Stimulated activated CD4-positive, alpha-beta T cell treated with anti-CD3 and anti-CD28 coated beads, TNF-alpha, amount 100 ng/mL, for 1 hour (primary cell): ENCODE measurements at places on chromosomes 16 and 17.
A peak's percentile ranks its signal among the peaks of the same experiment; 100 is the strongest.

DNA sequence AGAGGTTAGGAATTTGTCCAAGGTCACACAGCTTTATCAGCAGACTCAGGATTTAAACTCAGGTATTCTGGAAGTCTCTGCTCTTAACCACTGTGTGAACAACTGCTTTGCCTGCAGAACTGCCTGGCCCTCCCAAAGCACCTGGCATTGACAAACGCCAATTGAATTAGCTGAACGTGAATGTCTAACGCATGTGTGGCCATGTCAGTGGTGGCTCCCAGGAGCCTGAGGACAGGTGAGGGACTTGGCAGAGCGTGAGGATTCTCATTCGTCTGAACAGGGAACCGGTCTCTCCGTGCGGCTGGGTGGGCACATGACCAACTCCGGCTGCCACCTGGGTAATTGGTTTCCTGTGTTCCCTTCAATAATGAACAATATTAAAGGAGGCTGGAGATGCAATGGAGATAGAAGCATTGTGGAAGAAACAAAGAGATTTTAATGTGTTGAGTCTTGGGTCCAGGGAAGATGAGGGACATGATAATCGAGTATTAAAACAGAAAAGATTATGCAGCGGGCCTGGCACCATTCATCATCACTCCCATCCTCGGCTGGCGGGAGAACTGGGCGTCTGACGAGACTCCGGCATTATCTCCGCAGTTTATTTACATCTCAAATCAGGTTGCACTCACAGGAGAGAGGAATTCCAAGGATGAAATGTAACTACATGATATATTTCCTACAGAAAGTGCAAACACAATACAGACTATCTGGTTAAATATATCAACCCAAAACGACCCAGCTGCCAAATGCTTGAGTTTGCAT, 113.5 kb downstream of the NPIPB5 start:
- DNase-seq: no peak

DNA sequence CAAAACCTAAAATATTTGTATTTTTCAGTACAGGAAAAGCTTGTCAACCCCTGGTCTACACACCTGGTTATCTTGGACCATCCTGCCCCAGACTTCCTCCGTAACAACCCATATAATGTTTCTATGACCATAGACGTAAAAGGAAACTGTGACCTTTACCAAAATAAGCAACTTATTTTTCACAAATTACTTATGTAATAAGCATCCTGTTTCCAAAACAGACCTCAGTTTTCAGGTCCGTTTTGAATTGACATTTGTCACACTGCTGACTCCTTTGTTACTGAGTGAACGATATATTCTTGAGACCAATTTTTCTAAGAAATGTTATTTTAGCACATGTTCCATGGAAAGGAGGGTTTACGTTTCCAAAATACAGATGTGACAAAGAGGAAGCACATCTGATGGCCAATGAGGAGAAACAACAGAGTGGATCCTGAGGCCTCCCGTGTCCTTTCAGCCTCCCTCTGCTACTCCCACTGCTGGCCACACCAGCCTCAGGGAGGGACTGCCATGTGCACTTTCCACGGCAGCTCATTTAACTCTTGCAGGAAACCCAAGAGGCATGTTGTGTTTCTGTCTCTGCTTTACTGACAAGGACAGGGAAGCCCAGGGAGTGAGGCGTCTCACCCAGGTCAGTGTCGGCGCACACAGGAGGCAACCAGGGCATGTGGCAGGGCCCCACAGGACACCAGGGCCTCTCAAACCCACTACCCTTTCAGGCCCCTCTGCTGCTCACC, 20.1 kb upstream of the ALDH3A1 start:
- DNase-seq: no peak

GRCh38 chr16:77211880-77212740, 12.9 kb downstream of the SYCE1L start:
- DNase-seq: peak; percentile 53

GRCh38 chr16:3400446-3400778, 392 bp downstream of the ZSCAN32 start:
- DNase-seq: no peak

GRCh38 chr17:4748686-4749085, 9.0 kb upstream of the CXCL16 start:
- DNase-seq: no peak

DNA sequence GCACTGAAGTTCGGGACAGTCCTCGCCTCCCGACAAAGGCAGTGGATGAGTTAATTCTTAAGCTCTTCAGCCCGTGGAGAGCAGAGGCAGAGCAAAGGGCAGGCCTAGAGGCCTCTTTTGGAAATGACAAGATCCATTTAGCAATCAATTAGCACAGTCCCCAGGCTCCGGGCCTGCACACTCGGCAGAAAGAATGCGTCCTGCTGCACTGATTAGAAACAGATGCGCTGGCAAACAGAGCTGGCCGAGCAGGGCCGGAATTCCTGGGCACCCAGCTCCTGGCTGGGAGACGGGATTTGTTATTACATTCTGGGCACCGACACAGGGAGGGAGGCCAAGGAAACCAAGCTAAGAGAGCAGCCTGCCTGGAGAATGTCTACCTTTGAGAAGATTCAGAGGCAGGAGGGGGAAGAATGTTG, 162.9 kb downstream of the COPRS start:
- no peak for DNase-seq

DNA sequence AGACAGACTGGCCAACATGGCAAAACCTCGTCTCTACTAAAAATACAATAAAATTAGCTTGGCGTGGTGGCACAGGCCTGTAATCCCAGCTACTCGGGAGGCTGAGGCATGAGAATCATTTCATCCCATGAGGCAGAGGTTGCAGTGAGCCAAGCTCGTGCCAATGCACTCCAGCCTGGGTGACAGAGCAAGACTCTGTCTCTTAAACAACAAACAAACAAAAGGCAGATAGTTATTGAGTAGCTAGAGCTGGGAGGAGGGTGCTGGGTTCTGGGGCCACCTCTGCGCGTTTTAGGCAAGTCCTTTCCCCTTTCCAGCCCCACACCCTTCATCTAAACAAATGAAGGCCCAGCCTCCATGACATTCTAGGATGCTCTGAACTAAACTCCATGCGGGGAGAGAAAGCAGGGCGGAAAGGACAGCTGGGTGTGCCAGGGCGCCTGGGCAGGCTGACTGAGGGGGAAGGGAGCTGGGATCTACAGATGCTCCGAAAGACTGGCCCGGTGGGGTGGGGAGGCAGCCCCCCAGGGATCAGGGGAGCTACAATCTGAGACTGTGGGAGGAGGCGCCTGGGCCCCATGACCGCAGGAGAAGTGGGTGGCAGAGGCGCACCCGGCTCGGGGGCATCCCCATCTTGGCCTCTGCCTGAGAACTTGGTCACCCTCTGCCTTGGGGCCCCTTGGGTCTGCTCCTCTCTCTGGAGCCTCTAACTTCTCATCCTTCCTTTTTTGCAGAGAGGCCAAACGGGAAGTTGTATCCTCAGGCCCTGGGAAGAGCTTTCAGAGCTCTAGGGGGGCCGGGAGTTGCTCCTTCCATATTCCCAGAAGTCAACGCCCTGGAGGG, 910 bp downstream of the ITGAL start:
- DNase-seq: no peak

DNA sequence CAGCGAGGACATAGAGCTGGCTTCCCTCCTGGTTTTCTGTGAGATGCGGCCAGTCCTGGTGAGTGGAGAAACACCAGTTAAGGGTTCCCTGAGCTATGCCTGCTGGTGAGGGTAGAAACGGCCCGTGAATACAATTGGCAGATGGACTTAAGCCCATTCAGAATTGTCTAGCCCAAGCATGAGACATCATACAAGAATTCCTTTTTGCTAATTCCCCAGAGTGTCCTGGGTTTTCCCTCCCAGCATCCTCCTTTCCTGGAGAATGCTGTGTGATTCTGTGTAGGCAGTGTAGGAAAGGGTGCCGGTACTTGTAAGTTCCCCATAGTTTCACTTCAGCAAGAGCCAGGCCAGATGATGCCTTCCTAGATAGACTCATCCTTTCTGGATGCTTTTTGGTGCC, 65.1 kb downstream of the SDR42E1 start:
- DNase-seq: no peak

GRCh38 chr17:49361902-49362722, at the start of gene ZNF652:
TSS of gene ZNF652 (minus strand) at chr17:49362250. CDS start at chr17:49317725, 44,525 bp downstream.
- DNase-seq: peak; percentile 97

- DNase-seq: no peak
These were observed 13.4 kb upstream of the CD300A start for GRCh38 chr17:74452841-74453661.

GRCh38 chr17:15488557-15488956, 21.1 kb upstream of the CDRT4 start:
- no peak for DNase-seq

GRCh38 chr17:49180303-49180702, 30.1 kb downstream of the GNGT2 start:
- DNase-seq: peak; percentile 2

- no peak for DNase-seq
These were observed 6.1 kb upstream of the NLRC5 start for GRCh38 chr16:56983211-56983751.

DNA sequence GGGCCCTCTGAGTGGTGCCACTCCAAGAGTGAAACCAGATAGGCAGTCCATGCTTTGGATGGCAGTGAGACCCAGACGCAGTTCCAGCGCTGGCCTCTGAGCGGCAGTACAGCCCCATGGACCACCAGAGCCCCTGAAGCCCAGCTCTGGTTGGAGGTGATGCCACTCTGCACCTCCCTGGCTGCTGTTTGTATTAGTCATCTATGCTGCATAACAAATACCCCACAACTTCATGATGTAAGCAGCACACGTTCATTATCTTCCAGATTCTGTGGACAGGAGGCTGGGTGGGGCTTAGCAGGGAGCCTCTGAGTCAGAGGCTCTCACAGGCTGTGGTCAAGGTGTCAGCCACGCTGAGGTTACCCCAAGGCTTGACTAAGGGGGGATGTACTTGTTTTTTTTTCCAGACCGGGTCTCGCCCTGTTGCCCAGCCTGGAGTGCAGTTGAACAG, 5.1 kb upstream of the NME4 start:
- peak; percentile 59 for DNase-seq

DNA sequence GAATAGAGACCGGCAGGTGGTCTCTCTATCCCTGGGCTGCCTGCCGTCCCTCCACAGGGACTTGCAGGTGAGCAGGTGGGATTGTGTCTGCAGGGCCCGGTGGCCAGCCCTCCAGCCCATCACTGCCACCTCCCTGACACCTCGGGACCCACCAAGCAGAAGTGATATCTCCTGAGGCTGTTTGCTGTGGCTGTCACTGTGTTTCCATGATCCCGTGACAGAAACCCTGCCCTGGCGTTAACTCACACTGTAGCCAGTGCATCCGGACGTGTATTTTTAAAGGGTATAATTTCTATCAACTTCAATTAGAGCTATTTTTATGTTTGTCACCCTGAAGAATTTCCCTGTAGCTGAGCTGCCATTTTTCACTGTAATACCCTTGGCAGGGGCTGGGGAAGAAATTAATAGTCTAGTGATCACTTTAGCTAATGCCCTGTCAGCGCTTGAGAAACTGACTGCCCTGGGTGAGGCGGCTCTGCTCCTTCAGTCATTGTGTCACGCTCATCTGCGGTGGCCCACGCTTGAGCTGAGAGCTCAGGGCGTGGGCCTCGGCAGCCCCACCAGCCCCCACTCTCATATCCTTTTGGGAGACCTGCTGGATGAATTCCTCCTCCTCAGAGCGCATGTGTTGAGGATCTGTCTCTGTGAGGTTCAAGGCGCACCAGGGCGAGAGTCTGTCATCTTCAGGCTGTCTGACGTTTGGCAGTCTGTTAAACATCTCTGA, 229.9 kb upstream of the CIBAR2 start:
- no peak for DNase-seq
